ENCODE measurements at places on chromosomes 12 and 14.
A peak's percentile ranks its signal among the peaks of the same experiment; 100 is the strongest.

DNA sequence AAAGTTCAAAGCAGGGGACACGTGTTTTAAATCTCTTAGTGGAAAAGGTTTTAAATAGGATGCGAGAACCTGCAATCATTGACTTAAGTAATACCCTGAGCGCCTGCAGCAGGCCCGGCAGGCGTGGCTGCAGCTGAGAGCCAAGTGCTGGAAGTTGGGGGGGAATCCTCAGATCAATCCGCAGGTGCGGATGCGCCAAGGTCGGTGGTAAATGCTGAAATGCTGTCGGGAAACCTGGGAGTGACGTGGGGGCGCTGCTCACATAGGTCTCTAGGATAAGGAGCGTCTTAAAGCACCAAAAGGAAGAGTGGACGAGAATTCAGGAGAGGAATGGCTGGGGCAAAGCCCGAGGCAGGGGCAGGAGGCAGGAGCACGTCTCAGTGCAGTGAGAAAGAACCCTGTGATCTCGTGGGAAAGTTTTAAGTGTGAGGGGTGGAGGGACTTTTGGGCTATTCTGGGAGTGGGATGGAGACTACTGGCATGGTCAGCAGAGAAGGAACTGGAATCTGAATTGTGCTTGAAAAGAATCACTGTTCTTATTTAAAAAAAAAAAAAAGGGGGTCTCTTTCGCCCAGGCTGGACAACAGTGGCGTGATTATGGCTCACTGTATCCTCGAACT, 883 bp upstream of the CDCA4 start:
- DNase-seq, result peak; percentile 63

- DNase-seq, result no peak
Measured at GRCh38 chr12:2507814-2508213, 287.0 kb upstream of the FKBP4 start.

GRCh38 chr12:82522762-82523161, 163.9 kb upstream of the TMTC2 start:
- no peak for DNase-seq

GRCh38 chr12:97752129-97752528, 289.5 kb downstream of the RMST start:
- DNase-seq, result no peak

DNA sequence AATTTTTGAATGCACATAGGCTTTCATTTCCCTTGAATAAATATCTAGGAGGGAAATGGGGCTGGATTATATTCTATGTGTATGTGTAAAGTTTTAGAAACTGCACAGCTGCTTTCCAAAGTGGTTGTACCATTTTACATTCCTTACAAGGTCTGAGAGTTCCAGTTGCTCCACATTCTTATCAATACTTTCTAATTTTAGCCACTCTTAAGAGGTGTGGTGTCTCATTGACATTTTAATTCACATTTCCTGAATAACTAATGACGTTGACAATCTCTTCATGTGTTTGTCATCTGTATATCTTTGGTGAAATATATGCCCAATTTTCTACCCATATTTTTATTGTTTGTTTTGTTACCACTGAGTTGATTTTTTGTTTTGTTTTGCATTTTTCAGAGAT, 74.6 kb upstream of the VASH1 start:
- no peak for DNase-seq

DNA sequence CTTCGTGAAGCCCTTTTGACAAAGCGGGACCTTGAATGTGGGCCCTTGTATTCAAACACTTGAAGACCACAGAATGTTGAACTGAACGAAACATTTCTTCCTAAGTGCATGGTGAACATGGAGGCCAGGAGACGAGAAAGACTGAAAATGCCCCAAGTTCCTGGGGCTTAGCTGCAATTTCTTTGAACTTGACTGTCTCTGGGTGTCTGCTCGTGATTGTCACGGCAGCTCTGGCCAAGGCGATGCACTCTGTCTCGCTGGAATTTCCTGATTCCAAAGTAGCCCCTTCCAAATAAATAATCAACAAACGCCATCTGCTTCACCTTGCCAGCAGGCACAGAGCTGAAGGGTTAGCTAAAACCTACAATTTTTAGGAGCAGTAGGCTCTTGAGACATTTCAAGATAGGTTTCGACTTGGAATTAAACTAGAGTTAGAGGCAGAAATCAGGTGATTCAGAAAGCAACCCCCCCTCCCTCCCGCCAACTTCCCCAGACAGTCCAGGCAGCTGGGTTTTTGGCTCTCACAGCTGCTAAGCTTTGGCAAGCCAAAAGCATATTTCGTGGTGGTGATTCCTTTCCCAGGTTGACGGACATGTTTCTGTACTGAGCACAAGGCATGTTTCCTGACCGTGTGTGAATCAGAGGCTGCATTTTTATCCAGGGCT, 13.5 kb upstream of the IRF2BPL start:
- no peak for DNase-seq

- no peak for DNase-seq
Measured at GRCh38 chr12:85804663-85805062, 31.5 kb downstream of the RASSF9 start.

- no peak for DNase-seq
Measured at GRCh38 chr12:10562306-10562933, 51.0 kb downstream of the MAGOHB start.

DNA sequence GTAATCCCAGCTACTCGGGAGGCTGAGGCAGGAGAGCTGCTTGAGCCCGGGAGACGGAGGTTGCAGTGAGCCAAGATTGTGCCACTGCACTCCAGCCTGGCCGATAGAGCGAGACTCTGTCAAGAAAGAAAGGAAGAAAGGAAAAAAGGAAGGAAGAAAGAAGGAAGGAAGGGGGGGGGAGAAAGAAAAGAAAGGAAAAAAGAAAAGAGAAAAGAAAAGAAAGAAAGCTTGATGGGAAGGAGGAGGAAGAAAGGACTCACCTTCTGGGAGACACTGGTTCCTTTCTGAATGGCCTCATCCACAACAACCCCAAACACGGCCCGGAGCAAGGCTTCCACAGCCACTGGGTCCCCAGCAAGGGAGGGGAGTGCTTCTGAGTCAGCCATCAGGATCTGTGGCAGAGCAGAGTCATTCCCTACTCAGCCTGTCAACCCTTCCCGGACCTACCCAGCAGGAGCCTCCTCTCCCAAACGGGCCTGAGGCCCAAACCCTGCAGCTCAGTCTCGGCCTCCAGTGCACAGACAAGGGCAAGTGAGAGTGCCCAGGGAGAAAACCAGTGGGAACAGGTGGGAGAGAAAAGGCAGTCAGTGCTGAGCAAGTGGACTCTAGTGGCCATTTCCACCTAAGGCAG, 7.3 kb upstream of the ZNF740 start:
- DNase-seq, result no peak

DNA sequence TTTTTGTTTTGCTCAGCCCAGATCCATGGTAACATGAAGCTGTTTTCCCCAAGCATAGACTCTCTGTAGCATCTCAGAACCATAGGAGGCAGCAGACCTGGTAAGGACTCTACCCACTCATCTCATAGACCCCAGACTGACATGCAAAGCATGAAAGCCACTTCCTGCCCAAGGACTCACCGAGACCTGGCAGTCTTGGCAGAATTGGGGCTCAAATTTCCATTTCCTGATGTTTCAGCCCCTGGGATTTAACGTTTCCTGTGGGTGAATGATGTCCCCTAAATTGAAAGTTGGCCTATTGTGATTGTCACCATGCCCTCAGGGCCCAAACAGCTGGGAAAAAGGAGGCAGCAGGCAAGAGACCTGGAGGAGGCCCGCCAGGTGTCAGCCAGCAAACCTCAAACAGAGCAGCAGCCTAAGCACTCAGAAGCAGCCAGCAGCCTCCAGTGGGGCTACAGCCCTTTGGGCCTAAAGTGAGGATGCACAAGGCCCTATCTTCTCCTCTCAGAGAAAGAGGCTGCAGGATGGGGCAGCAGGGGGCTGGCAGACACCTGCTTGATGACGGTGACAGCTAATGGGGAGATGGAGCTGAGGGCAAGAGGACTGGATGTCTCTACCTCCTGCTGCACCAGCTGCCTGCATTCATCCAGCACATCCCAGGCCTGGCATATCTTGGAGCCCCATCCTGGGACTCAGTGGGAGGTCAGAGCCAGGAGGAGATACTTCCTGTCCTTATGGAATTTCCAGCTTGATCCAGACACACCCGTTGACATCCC, 8.5 kb downstream of the KRT85 start:
- DNase-seq, result peak; percentile 33

GRCh38 chr12:91099836-91100235, 11.5 kb downstream of the LUM start:
- no peak for DNase-seq

- DNase-seq, result no peak
Measured at GRCh38 chr12:8594072-8594471, 18.6 kb downstream of the AICDA start.

DNA sequence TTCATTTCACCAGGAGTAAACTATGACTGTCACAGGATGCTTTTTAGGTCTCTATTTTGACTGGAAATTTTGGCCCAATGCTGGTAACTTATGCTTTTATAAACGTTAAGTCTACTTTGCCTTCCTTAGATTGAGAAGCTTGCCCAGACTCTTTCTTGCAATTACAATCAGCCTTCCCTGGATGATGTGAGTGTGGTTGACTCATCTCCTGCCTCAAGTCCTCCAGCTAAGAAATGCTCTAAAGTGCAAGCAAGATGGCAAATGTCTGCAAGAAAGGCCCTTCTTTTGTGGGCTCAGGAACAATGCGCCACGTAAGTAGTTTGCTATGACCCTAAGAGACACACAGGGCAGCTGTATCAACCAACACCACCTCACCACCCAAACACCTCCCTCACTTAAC, 96.9 kb downstream of the SYNE2 start:
- DNase-seq, result no peak

- DNase-seq, result no peak
Measured at GRCh38 chr14:58397156-58397555, 1.4 kb downstream of the TOMM20L start.

GRCh38 chr14:67491741-67492507, 3.4 kb upstream of the TMEM229B start:
- no peak for DNase-seq

DNA sequence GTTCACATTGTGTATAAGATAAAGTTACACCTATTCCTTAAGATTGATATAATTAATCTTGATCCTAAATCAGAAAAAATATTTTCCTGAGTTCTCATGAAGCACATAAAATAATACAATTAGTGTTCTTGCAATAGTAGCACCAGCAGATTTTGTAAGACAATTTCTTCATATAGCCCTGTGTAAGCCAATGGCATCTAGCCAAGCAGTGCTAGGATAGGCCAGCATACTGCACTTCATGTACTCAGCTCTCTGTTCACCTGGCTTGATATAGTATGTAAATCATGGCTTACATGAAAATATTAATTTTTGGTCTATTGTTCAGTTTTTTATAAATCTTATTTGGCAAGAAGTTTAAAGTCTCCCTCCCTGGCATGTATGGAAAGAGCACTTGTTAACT, 1.9 kb downstream of the KLRF2 start:
- no peak for DNase-seq

DNA sequence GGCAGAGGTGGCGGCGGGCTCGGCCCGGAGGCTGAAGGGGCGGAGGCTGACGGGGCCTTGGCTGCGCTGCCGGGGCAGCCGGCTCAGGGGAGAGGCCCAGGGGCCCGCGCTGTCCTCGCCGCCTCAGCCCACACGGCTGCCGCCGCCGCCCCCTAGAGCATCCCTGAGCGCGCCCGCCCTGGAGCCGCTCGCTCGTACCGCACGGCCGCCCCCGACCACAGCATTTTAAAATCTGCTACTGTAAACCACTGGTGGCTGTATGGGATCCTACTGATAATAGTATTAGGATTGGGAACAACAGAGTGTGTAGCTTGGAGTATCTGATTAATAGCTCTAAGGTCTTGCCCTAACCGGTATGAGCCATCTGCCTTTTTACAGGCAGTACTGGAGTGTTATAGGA, 22.2 kb upstream of the EDDM3A start:
- DNase-seq, result peak; percentile 6

- DNase-seq, result no peak
Measured at GRCh38 chr14:69682621-69683263, 71.3 kb downstream of the SUSD6 start.

DNA sequence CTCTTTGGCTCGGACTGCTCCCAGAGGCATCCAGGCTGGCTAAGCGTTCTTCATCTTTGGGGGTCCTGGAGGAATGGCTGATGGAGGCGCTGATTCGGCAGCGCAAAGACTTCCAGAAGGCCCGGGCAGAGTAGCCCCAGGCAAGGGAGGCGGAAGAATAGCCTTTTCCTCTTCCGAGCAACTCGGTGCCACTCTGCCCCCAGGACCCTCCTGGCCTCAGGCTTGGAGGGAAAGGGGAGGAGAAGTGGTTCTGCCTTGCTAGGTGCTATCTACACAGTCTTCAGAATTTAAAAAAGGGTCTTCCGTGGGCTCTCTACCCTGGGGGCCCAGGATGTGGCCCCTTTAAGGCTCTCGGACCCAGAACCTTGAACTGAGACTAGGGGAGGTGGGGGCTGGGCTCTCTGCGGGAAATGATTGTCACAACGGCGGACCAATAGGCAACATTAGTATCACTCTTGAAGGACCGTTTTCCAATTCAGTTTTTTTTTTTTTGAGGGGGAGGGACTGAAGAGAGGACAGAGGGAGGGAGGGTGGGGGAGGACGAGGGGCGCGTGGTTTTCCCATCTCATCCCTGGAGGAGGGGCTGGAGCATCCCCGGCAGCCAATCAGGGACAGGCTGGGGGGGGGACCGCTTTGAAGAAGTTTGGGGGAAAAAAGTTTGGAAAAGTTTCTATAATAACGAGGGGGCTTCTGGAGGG, at the start of gene NFATC4:
NFATC4 (plus strand) TSS at position 671 of the 698 bp plus-strand sequence. CDS start 157 bp downstream, outside the sequence.
- DNase-seq, result peak; percentile 50

GRCh38 chr14:94600148-94600545, 12.0 kb upstream of the SERPINA3 start:
- DNase-seq, result no peak

GRCh38 chr12:93094988-93095737, 166.1 kb upstream of the EEA1 start:
- peak; percentile 15 for DNase-seq

GRCh38 chr12:101670007-101670671, 27.3 kb upstream of the CHPT1 start:
- DNase-seq, result peak; percentile 13

- DNase-seq, result no peak
Measured at GRCh38 chr12:121112496-121112895, 20.2 kb upstream of the P2RX7 start.

DNA sequence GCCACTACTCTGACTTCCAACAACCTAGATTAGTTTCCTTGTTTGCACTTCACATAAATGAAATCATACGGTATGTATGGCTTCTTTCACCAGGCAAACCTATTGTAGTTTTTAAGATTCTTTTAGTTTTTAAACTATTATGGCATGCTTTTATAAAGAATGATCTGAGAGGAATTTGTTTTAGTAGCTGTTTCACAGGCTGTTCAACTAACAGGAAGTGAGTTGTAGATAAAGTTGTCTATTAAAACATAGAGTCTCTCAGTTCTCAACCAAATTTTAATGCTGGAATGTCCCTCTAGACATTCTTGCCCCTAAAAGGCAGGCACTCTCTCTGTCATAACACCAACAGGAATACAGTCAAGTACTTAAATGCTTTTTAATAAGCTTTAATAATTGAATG, 102.7 kb upstream of the DACT1 start:
- no peak for DNase-seq

Data from stimulated activated naive CD8-positive, alpha-beta T cell treated with anti-CD3 and anti-CD28 coated beads, Interleukin-15, Interleukin-2, amounts not matched to agents 100 U/mL and 50 U/mL, for 24 hours (primary cell).